ENCODE measurements at places on chromosomes 12 and 14. TPM values are rescaled to one million over a fixed set of nuclear protein-coding genes. Genes with fewer than 3 reads are reported as not detected.

DNA sequence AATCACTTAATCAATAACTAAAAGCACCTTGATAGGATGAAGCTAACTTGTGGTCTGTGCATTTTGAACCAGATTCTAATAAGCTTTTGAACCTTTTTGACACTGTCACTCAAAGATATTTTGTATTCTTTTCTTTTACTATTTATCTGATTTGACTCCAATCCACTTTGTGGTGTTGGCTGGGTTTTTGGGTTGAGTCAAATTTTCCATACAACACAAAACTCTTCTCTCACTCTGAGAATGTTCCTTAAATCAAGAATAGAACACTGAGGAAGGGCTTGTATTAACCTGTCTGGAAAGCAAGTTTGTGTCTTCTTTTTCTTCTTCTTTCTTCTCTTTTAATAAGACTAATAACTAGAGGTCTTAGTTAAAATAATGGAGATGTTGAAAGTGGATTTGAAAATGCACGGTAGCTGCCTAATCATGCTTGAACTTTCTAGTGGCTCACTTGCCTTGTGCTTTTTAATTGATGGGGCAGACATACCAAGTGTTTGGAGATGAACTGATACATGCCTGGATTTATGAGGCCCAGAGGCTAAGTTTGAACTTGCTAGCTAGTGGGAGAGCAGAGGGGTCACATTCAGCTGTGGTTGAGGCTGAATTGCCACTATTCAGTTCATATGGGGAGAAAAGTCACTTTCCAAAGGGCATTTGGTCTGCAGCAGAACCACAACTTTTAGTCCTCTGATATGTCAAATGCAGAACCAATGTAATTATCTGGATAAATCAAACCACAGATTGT lies 93.5 kb upstream of the PTHLH start:
- no peak for DNase-seq

DNA sequence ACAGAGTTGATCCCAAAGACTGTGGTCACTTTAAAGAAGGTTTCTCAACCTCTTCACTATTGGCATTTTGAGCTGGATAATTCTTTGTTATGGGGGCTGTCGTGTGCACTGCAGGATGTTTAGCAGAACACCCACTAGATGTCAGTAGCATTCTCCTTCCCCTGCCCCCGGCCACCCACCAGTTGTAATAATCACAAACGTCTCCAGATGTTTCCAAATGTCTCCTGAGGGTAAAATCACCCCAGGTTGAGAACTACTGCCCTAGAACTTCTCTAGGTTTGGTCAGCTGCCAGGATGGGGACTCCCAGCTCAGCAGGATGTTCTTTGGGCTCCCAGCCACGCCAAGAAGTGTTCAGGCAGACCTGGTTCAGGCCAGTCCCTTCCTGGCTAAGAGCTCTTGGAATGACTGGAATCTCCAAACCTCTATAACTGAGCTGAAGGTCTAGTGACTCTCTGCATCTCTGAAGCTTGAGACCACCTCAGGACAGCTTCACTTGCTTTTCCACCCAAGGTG lies 12.5 kb upstream of the AJUBA start:
- no peak for DNase-seq

DNA sequence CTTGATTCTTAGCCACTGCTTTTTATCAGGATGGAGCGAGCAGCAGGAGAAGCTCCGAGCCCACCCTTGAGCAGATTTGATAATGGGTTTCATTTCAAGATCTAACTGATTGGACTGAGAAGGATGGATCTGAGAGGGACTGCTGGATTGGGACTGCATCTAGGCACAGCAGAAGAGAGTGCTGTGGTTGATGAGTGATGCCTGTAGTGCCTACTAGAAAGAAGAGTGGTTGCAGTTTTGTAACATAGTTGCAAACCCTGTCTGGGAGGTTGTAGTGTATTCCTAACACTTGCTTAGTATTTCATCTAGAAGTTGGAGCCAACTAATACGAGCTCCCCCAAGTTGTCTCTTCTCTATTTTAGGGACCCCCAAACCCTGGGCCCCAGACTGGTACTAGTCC lies 88.7 kb downstream of the ASCL1 start:
- no peak for DNase-seq

- no peak for DNase-seq
These were observed 309.6 kb downstream of the LRFN5 start for GRCh38 chr14:41916313-41916712.

DNA sequence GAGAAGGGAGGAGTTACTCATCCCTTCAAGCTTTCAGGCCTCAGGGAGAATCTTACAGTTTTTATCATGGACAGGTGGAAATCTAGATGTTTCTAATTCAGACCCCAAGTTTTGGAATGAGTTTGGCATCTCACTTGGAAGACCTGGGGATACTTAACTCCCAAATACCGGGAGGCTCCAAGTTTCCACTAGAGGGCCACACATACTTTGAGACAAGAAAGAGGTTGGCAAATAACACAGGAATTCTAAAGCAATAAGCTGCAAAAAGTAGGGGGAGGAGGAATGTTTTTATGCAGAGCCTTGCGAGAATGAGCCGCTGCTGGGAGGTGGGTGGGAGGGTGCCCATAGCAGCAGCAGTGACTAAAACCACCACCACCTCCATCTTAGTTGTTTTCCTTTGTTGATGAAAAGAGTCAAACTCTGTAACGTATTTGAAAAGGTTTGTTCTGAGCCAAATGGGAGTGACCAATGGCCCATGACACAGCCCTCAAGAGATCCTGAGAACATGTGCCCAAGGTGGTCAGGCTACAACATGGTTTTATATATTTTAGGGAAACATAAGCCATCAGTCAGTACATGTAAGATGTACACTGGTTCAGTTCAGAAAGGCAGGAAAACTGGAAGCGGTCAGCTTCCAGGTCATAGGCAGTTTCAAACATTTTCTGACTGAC lies 34.2 kb upstream of the RNASE1 start:
- DNase-seq: no peak

SCAF11 gene
- total RNA-seq: 82.3 TPM

ARHGAP9 gene
- total RNA-seq: 10.2 TPM

PLD4 gene
- total RNA-seq: 0.06 TPM
